GM23248 (cell line): ENCODE measurements at places on chromosomes 6 and 20. TPM values are rescaled to one million over a fixed set of nuclear protein-coding genes. Genes with fewer than 3 reads are reported as not detected.

DNA sequence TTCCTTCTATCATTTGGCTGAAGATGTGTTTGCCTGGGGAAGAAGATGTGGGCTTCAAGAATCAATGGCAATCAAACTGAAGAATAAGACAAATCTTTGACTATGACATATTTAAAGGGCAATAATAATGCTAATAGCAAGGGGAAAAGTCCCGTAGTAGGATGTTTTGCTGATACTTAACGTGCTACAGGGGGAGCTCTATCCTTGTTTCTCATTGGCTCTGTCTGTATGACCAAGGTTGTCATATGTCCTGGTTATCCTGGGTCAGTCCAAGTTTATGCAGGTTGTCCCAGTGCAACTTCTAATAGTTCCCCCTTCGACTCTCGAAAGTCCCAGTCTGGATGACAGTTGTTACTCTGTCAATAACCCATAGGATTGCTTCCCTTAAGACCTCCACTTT lies 321.3 kb downstream of the DHX35 start:
- no peaks in the 10 kb centered on the region for H3K36me3 ChIP-seq
- no peaks in the 10 kb centered on the region for H3K27me3 ChIP-seq
- H3K27ac ChIP-seq, result no peak overlapping the region

Gene TBC1D22B
- total RNA-seq, result 5.0 and 12.1 TPM in 2 replicates

DNA sequence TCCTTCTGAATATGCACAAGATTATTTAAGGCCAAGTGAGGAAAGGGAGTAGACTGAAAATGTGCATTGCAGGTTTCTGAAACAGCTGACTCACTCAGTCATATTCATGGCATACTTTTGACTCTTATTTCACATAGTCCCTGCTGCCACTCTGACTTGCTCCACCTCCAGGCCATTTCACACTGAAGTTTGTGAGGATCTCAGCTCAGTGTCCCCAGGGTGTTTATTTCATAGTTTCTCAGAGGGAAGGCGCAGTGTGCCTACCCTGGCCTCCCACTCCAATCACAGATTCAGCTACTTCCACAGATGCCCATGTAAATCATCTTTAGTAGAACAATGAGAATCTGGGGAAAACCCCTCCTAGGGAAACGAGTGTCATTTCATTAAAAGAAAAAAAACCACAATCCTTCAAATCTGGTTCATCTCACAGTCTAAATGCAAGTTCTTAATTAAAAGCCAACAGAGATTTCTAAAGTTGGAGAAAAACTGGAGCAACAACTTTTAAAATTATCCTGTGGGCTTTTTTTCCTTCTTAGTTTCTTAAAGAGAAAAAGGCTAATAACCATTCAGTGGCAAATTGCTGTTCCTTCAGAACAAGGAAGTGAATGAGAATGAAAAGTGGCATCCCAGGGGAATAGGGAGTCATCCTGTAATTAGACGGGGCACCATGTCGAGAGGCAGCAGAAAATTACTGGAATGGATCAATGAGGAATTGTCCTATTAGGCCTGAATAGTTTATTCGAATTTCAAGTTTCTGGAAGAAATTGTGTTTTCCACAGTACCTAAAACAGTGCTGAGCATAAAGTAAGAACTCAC lies 133.6 kb downstream of the TFAP2B start:
- H3K27ac ChIP-seq, result no peak overlapping the region
- no peak overlapping the region for H3K4me3 ChIP-seq
- no peaks in the 10 kb centered on the region for H3K4me1 ChIP-seq
- DNase-seq, result no peak
- H3K27me3 ChIP-seq, result no peaks in the 10 kb centered on the region

Gene PLTP
- 14.5 and 22.6 TPM in 2 replicates for total RNA-seq

Gene ZC3H12D
- 0.54 TPM in 1 of 2 replicates, not detected in the other for total RNA-seq

Gene LCA5
- total RNA-seq, result 2.7 and 4.2 TPM in 2 replicates

DNA sequence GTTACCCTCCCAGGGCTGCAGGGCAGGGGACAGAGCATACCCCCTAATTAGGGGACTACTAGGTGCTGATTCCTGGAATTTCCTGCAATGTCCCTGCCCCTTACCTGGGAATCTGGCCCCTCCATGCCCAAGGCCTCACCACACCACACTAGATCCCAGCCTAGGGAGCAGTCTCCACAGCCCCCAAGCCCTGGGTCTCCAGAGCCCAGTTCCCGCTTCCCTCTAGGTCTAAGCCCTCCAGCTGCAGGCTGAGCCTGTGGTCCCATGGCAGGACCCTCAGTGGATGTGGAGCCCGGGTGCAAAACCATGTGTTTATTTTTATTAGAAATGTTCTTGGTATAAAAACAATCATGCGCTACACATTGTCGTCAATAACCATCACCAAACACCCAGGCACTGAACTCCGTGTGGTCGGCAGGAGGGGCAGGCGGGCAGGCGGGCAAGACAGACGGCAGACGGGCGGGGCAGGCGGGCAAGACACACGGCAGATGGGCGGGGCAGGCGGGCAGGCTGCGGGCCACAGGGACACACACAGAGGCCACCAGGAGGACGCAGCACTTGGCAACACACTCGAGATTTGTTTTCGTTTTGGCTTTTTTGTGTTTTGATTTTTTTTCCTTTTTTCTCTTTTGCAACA lies 124.2 kb downstream of the GRM4 start:
- no peak overlapping the region for H3K27ac ChIP-seq
- no peak overlapping the region for H3K4me3 ChIP-seq
- H3K27me3 ChIP-seq, result no peaks in the 10 kb centered on the region; the same call in 1 of the 2 replicates
- no peaks in the 10 kb centered on the region for H3K4me1 ChIP-seq

Gene TFAP2D
- total RNA-seq, result not detected in 2 replicates

- H3K27me3 ChIP-seq, result no peaks in the 10 kb centered on the region
- H3K36me3 ChIP-seq, result no peaks in the 10 kb centered on the region
- DNase-seq, result no peak
- H3K27ac ChIP-seq, result no peak overlapping the region
- no peak overlapping the region for H3K4me3 ChIP-seq
These were observed 67.9 kb upstream of the EEF1E1 start for GRCh38 chr6:8170245-8170644.

- DNase-seq, result no peak
- H3K4me1 ChIP-seq, result peaks cover 12% of the 10 kb centered on the region
- no peaks in the 10 kb centered on the region for H3K27me3 ChIP-seq
- no peaks in the 10 kb centered on the region for H3K36me3 ChIP-seq
- H3K27ac ChIP-seq, result no peak overlapping the region
These were observed 175.9 kb downstream of the PLCB4 start for GRCh38 chr20:9244811-9245210.

GRCh38 chr6:69601132-69601531 lies 195.7 kb downstream of the LMBRD1 start:
- H3K4me1 ChIP-seq, result no peaks in the 10 kb centered on the region
- H3K27me3 ChIP-seq, result no peaks in the 10 kb centered on the region
- H3K36me3 ChIP-seq, result no peaks in the 10 kb centered on the region

DNA sequence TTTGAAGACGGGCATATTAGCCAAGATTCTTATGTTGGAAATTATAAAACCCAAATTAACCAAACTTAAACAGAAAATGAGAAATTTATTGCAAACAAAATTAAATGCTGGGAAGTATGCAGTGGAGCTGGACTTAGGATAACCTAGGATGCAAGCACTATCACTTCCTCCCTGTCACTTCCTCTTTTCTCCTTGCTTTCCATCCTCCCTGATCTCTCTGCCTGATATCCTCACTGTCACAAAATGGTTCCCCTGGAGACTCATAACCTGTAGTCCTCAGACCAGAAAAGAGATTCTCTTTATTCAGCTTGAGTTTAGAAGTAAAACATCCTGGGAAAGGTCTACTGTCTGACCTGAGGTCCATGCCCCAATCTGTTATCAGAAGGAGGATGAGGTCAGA lies 7.4 kb upstream of the KLHL32 start:
- H3K36me3 ChIP-seq, result no peaks in the 10 kb centered on the region
- H3K27ac ChIP-seq, result no peak overlapping the region
- no peak for DNase-seq
- peaks cover 39% of the 10 kb centered on the region for H3K27me3 ChIP-seq
- no peak overlapping the region for H3K4me3 ChIP-seq

- H3K4me3 ChIP-seq, result no peak overlapping the region
- no peak for DNase-seq
- no peaks in the 10 kb centered on the region for H3K36me3 ChIP-seq
These were observed 116.4 kb upstream of the RIPOR2 start for GRCh38 chr6:25052181-25052580.

DNA sequence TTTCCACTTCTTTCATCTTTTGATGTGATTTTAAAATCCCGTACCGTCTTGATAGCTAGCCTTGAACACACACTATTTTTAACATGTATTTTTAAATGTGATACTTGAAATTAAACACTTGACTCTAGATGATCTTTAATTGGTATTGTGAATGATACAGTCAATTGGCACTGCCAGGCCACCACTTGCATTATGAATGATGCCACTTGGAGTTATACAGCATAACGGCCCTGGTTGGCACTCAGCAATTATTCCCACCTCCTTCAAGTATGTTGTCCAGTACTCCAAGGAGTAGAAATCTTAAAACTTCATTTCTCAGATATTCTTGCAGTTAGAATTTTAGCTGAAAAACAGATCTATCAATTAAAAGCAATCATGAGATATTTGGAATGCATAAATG lies 62.9 kb downstream of the TENT5A start:
- H3K27ac ChIP-seq, result no peak overlapping the region
- no peaks in the 10 kb centered on the region for H3K27me3 ChIP-seq
- no peak for DNase-seq
- H3K36me3 ChIP-seq, result no peaks in the 10 kb centered on the region

GRCh38 chr6:27755768-27756167 lies 156.4 kb downstream of the OR2B2 start:
- no peaks in the 10 kb centered on the region for H3K27me3 ChIP-seq
- DNase-seq, result no peak
- H3K36me3 ChIP-seq, result no peaks in the 10 kb centered on the region
- H3K4me1 ChIP-seq, result no peaks in the 10 kb centered on the region
- H3K27ac ChIP-seq, result no peak overlapping the region
- H3K4me3 ChIP-seq, result no peak overlapping the region

Gene MROH8
- 0.25 and 4.2 TPM in 2 replicates for total RNA-seq

DNA sequence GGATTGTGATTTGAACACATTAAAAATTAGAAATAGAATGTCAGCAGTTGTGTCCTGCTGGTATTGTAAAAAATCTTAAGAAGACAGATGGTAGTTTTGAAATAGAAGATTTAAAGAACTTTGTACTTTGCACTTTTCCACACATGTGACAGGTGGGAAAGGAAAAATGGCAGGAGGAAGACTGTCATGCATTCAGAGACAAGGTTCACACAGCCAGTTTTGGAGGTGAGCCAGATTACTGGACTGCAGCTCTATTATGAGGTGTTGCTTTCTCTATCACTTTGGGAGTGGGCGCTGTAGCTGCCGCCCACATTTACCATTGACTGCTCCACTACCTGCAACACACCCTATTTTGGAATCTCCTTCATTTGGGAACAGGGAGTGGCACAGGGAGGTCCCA lies 12.1 kb upstream of the NDUFAF4 start:
- peaks cover 35% of the 10 kb centered on the region for H3K27me3 ChIP-seq
- no peak overlapping the region for H3K27ac ChIP-seq
- no peaks in the 10 kb centered on the region for H3K36me3 ChIP-seq
- no peak for DNase-seq
- H3K4me3 ChIP-seq, result no peak overlapping the region

DNA sequence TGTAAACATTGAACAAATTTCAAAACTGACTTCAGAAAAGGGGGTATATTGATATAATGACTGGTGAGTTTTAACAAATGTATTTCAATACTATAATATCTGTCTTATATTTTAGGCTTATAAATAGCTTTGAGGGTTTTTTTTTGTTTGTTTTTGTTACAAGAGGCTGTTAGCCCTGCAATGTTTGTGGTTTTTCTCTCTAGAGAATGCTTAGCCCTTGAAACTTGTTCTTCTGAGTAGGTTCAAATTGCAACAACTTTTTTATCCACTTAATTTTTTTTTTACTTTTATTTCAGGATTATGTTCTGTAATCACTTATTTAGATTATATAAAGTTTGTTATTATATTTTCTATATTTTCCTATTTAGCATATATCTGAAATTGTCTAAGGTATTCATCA lies 333.2 kb downstream of the RIMS1 start:
- no peak overlapping the region for H3K4me3 ChIP-seq
- H3K36me3 ChIP-seq, result no peaks in the 10 kb centered on the region
- H3K4me1 ChIP-seq, result no peaks in the 10 kb centered on the region
- peaks cover 5% of the 10 kb centered on the region for H3K27me3 ChIP-seq

GRCh38 chr6:110178626-110179405 lies 654 bp downstream of the WASF1 start:
- H3K27me3 ChIP-seq, result no peaks in the 10 kb centered on the region
- H3K4me3 ChIP-seq, result peak overlapping the region; percentile 92
- H3K27ac ChIP-seq, result peak overlapping the region; percentile 77
- DNase-seq, result peak; percentile 82

DNA sequence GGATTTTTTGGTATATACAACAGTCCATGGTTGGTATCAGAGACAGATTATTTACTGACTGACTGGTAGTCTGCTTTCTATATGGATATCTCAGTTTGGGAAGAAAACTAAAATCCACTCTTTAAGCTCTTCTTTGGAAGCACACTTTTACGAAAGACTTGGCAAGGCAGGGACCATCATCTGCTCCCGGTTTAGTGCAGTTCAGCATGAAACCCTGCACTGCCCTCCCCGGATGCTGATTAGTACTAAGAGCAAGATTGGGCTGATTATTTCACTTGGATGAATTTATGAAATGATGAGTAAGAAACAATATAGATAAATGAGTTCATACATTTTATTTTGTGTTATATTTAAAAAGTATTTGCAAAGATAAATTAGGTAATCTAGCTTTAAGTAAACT lies 56.3 kb downstream of the RGS17 start:
- DNase-seq, result no peak
- H3K4me3 ChIP-seq, result no peak overlapping the region
- H3K36me3 ChIP-seq, result no peaks in the 10 kb centered on the region
- H3K27me3 ChIP-seq, result no peaks in the 10 kb centered on the region

DNA sequence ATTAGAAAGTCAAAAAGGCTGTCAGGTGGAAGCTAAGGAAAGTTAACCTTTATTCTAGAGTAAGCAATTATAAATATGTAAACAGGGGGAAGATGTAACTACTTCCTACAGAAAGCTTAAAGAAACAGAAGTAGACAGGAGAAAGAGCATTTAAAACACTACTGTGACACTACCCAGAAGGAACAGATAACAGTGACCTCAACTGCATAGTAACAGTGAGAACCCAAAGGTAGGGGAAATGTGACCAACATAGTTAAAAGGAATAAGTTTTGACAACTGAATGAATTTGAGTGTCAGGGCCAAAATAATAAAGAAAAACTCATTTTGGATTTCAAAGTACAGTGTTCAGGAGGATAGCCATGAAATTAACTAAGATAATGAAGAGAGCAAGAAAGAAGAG lies 43.5 kb downstream of the IBTK start:
- no peak overlapping the region for H3K4me3 ChIP-seq
- H3K36me3 ChIP-seq, result peaks cover 64% of the 10 kb centered on the region
- H3K27me3 ChIP-seq, result no peaks in the 10 kb centered on the region
- H3K27ac ChIP-seq, result no peak overlapping the region
- H3K4me1 ChIP-seq, result no peaks in the 10 kb centered on the region

DNA sequence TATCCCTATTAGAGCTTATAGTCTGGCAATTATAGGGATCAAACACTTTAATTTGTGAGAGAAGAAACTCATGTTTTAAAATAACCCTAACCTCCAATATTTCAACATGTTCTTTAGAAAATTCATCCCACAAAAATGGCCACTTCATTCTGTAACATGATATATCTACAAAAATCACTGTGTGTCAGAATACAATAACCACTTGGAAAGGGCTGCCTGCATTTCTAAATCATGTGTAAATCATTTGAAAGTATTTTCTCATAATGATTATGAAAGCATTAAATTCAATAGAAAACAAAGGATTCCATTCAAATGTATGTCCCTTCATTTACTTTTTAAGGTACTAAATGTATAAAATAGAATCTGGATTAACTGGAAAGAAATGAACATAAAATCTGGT lies 101.4 kb upstream of the NHSL1 start:
- no peaks in the 10 kb centered on the region for H3K36me3 ChIP-seq
- H3K4me3 ChIP-seq, result no peak overlapping the region
- no peaks in the 10 kb centered on the region for H3K27me3 ChIP-seq
- peak overlapping the region; percentile 67 for H3K27ac ChIP-seq
- H3K4me1 ChIP-seq, result peaks cover 14% of the 10 kb centered on the region
